Activated naive CD8-positive, alpha-beta T cell treated with anti-CD3 and anti-CD28 coated beads, Interleukin-2, amount 50 U/mL, for 16 hours (primary cell): ENCODE measurements at places on chromosomes 11 and 22.

GRCh38 chr22:50150161-50151129 is 20.1 kb upstream of the PANX2 start:
- DNase-seq, result no peak

DNA sequence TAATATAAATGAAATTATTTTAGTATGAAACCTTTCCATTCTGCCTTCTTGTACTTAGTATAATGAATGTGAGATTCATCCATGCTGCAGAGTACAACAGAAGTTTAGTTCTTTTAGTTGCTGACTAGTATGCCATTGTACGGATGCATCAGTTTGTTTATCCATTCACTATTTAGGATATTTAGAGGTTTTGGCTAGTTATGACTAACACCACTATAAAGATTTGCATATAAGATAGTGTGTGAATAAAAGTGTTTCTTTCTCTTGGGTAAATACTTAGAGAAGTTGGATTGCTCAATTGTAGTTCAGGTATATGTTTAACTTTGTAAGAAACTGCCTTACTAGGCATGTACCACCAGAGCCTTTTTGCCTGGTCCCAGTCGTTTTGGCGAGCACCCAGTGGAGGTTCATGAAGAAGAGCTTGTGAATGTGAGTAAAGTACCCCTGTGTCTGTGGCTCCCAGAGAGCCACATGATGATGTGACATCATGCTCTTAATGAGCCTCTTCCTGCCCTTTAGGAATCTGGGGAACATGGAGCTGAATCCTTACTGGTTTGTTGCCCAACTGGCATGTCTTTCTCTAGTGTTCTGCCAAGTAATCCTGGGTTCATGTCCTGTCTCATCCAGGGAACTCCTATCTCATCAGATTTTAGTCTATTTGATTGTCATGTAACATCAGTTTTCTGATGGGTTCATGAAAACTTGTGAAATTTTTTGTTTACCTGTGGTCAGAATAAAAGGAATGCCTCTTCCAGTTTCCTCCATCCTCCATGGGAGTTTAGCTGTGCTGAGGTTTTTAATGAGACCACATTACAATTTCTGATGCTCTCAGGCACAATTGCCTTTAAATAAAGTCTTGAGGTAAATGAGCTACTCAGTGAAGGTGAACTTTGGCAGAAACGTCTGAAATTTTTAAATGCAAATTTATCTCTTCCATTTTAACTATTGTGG is 234.8 kb downstream of the CASP12 start:
- DNase-seq, result no peak

GRCh38 chr11:46290598-46291309 is 13.3 kb downstream of the CREB3L1 start:
- DNase-seq, result no peak

GRCh38 chr11:122979815-122980595 is 1.6 kb downstream of the BSX start:
- DNase-seq, result no peak

- no peak for DNase-seq
These were observed 185.5 kb downstream of the MN1 start for GRCh38 chr22:27616033-27616432.

- DNase-seq, result peak; percentile 18
These were observed 30.7 kb downstream of the TOM1 start for GRCh38 chr22:35330258-35330861.

GRCh38 chr22:24134090-24134846 is 47.0 kb upstream of the SUSD2 start:
- DNase-seq, result peak; percentile 52

DNA sequence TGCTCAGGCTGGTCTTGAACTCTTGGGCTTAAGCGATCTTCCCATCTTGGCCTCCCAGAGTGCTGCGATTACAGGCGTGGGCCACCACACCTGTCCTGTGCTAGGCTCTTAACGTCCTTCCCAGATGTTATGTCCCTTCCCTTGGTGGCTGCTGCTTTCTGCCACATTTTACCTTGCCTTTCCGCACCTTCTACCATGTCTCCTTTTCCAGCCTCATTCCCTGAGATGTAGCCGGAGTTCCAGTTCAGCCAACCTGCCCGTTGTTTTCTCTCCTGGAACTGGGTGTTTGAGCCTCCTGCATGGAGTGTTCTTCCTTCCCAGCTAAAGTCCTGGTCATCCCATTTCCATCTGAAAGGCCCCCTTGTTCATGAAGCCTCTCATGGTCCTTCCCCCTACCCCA is 95.3 kb downstream of the PTPRJ start:
- DNase-seq, result no peak

DNA sequence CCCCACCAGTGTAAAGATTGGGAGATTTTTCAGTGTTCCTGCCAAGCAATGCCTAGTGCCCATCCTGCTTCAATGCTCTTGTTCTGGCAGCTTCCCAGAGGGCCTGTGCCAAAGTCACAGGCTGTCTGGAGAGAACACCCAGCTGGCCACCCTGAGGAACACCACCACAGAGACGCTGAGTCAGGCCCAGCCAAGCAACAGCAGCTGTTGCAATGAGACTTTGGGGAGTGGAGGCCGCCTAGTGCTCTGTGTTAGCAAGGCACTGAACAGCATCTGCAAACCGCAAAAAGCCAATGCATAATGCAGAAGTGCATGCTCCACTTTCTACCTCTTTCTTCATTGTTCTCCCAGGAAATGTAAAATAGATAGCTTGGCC is 168.1 kb downstream of the NXPE2 start:
- DNase-seq, result no peak

DNA sequence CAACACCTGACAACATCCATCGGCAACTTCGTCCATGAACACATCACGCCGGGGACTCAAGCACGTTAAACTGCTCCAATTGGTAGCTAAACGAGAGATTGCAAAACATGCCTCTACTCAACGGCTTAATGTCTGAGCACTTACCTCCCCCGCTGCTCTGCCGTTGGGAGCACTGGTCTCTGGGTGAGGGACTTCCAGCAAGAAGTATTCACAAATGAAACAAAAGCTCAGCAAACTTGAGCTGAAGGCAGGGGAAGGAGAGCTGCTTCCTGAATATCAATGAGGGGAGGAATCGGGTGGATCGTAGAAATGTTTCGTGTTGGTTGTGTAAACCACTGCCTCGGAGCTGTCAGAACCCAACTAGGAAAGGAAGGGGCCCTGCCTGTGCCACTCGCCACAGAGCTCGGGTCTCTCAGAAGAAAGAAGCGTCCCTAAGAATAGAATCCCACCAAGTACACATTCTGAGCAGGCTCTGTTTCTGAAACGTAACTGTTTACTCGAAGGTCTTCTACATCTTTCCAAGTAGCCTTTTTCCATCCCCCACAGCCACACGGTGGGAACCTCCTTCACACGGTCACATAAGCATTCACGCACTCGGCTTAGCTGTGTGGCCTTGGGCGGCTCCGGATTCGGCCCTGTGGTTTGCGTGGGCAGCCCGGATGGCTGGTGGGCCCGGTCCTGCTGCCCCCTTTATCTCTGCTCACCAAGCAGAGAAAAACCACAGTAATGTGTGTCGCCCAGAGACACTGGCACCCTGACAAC is at the start of gene MLC1:
Gene MLC1 (minus strand): TSS at position 216 of the 762 bp plus-strand sequence. CDS start 524 bp downstream, outside the sequence.
- DNase-seq, result no peak

GRCh38 chr11:108580645-108581044 is 12.9 kb downstream of the EXPH5 start:
- DNase-seq, result no peak

- no peak for DNase-seq
These were observed 13.4 kb downstream of the OTOG start for GRCh38 chr11:17560281-17561110.

DNA sequence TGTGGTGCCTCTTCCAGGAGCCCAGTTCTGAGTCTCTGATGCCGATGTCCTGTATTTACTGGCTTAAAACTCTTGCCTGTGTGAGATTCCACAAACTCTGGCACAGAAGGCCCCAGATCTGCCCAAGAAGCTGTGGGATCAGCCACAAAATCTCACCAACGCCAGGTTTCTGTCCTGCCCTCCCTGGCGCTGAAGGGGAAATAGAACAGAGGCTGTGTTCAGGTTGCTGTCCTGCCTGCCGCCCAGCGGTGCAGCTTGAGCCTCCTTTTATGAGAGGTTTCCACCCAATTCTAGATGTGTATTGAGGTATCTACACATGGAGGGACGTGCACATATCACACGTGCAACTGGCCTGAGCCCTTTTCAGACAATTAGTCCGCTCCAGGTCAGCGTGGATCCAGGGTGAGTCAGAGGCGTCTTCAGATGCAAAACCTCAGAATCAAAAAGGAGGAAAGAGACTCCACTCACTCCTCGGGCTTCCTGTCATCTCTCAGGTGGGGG is 2.2 kb downstream of the TMEM80 start:
- DNase-seq, result no peak

GRCh38 chr11:72228229-72228843 is 3.8 kb downstream of the INPPL1 start:
- DNase-seq, result no peak

DNA sequence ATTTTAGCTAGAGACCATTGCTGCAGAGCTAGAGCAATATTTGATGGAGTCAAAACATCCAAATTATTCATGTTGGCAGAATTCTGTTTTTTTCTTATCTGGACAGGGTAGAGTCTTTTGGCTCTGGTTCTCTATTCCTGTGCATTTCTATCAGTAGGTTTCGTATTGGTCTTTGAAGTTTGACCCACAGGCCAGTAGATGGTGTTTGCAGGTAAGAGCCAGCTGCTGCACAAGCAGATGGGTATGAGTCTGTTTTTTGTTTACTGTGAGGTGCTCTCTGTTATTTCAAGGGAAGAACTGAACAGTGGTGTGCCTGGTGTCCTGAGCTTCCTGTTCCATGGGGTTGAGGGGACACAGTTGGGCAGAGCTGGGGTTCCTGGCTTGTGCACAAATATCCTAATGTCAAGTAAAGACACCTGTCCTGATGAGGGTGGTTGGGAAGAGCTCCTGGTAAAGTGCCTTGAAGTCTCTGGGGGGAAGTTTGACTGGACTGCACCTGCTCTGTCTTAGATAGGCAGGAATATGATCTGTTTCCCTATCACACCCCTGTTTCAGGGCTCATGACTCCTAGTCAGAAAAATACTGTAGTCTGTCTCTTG is 34.0 kb upstream of the SLC22A25 start:
- no peak for DNase-seq

DNA sequence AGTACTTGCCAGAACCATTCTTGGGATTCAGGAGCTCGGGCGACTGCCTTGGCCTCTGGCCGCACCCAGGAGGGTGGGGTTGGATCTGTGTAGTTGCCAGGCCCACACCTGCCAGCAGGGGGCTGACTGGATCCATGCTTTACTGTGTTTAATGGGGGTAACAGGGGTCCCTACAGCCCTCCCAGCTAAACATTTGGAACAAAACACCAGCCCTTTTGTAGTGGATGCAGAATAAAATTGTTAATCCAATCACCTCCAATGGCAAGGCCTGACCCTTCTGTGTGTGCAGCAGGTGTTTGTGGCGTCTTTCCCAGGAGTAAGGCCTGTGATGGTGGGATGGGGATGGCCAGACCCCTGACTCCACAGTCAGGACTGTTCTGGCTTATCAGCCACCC is 22.5 kb downstream of the SUN2 start:
- no peak for DNase-seq

- DNase-seq, result no peak
These were observed 57.4 kb downstream of the CLMP start for GRCh38 chr11:123137431-123138224.

GRCh38 chr11:9017773-9018172 is 14.0 kb upstream of the NRIP3 start:
- DNase-seq, result no peak

GRCh38 chr11:45459491-45459890 is 173.3 kb upstream of the SYT13 start:
- DNase-seq, result no peak

- no peak for DNase-seq
These were observed 357.0 kb downstream of the LRRC4C start for GRCh38 chr11:41102471-41102870.

GRCh38 chr11:102254047-102254446 is 63.2 kb upstream of the BIRC3 start:
- no peak for DNase-seq

DNA sequence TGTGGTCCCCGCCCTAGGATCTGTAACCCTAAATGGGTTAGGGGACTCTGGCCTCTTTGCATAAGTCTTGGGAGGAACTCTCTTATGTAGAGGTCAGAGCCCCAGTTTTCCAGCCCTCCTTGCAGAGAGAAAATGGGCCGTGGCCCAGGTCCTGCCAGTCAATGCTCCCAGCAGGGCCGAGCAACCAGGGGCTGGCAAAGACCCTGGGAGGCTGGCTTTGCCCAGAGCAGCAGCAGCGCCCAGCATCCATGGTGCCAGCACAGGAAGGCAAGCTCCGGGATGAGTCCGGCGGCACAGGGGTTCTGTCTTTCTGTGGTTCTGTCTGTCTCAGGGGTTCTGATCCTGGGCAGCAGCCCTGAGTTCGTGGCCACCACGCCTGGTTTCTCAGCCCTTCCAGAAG is 684.8 kb downstream of the BRD1 start:
- no peak for DNase-seq

DNA sequence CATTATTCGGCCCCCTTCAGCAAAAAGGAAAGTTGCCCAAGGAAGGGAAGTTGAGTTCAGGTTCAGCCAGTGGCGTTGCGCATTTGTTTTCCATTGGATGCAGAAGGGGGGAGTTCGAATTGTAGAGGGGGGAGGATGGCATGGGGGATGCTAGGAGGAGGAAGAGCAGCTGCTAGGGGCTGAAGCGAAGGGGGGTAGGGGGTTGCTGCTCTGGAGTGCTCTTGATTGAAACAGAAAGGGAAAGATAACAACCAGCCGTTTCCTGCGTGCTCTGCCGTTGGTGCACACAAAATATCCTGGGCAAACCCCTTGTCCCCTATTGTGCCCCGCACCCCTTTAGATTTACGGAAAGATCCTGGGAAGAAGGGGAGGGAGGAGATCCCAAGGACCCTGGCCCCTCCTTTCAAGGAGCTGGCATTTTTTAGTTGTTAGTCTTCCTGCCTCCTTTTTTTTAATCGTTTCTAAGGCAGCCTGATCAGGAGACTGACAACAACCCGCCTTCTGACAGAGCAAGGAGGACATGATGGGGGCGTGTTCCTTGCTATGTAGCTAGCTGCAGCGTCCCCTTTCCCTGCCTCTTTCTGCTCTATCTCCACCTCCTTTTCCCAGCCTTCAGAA is 2.1 kb downstream of the KMT2A start:
- DNase-seq, result no peak
